ENCODE measurements at places on chromosomes 6 and 20.

DNA sequence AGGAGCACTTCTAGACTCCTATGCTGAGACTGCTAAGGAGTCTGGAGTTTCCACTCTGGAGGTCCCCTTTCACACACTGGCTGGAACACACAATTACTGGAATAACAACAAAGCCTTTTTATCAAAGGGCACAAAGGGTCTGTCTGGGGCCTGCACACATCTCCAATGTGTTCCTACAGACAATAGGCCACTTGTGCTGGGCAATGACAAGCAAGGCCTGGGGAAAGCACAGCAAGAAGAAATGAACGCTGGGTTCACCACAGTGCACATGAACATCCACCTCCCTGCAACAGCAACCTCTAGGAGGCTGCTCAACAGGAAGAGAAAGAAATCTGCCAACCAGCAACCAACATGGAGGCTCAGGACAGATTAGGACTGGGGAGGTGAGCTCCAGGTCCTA lies 43.9 kb downstream of the TRPC4AP start:
- no peak for DNase-seq

DNA sequence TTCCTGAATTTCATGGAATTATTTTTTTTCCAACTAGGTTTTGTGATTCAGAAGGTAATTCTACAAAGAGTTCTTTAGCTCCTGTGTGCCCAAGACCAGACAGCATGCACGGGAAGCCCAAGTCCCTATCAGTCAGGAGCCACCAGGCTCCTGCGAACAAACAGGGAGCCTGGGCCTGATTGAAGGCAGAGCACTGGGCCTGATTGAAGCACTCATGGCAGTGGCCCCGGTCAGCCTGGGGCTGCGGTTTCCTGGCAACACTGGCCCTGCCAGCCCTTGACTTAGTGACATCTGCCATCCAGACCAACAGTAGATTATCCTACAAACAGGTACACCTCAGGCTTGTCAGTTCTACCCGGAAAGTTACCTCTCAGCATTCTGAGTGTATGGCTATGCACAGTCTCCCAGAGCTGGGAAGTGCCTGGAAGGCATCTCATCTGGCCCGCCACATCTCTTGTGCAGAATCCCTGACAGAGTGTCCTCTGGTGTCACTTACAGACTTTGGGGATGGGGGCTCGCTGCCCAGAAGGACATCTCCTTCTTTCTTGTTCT lies 133.8 kb downstream of the VEGFA start:
- no peak for DNase-seq

GRCh38 chr6:156167625-156168071 lies 609.5 kb upstream of the ARID1B start:
- DNase-seq, result no peak

DNA sequence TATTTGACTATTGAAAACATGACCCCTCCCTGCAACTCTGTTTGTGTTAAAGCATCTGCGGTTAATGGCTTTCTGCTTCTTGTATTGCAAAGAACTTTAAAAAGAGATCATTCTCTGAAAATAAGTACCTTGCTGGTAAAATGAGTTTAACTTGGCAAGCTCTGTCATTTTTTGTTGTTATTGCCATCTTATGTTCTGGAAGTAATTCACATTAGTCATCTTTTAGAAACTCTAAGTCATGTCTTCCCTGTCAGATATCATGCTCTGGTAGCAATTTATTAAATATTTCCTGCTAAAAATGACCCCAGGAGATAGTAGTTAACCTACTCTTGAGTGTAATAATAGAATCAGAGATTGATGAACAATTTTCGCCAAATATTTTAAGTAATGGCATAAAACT lies 890.6 kb downstream of the KIF16B start:
- no peak for DNase-seq

- DNase-seq, result no peak
These were observed 11.3 kb upstream of the PTGIS start for GRCh38 chr20:49579195-49579594.

GRCh38 chr20:63189322-63189642 lies 26.6 kb downstream of the YTHDF1 start:
- no peak for DNase-seq

DNA sequence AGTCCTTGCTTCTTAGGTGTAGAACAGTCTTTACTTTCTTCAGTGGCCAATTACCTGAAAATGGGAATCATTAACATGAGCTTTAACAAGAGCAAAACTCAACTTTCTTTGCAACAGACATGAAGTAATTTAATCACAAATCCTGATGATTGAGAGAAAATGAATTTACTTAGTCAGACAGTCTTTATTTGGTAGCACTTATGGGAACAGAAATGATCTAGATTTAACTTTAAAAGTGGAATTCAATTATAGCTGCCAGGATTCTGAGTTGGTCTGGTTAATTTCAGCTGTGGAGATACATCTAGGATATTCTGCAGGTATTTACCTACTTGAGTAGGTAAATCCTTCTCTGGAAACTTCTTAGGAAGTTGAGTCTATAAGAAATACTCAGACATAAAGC lies 444.3 kb upstream of the PLCB4 start:
- DNase-seq, result no peak

DNA sequence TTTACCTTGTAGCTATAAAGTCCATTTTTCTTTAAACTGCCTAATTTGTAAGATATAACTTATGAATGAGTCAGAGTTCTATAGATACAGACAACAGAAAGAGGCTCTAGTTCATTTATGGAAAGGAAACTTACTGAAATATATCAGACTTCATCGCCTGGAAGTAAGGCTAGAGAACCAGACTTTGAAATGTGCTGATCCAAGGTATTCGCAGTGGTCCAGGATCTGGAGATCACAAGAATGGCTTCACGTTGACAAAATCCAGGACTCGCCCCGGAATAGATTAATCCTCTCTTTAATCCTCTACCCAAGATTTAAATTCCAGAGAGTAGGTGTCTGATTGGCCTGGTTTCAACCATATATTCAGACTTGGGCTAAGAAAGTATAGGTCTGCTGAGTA lies 69.1 kb upstream of the LOC128125822 start:
- no peak for DNase-seq

DNA sequence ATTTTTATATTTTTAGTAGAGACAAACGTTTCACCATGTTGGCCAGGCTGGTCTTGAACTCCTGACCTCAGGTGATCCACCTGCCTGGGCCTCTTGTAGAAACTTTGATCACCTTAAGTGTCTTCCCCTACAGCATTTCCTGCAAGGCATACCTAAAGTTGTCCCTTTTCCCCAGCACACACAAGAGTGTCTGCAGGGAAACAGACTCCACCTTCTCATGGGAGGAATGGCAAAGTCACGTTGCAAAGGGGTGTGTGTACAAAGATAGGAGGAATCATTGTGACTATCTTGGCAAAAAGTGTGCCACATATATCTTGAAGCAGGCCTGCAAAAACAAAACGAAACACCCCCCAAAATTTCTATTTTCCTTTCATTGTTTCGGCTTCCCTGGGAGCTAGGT lies 160.8 kb upstream of the RNF24 start:
- DNase-seq, result no peak

GRCh38 chr6:169895926-169896761 lies 144.7 kb downstream of the ERMARD start:
- DNase-seq, result no peak
